ENCODE measurements at places on chromosomes 2 and 18.
A peak's percentile ranks its signal among the peaks of the same experiment; 100 is the strongest.

GRCh38 chr2:212477571-212477970 lies 61.0 kb downstream of the ERBB4 start:
- DNase-seq: no peak

DNA sequence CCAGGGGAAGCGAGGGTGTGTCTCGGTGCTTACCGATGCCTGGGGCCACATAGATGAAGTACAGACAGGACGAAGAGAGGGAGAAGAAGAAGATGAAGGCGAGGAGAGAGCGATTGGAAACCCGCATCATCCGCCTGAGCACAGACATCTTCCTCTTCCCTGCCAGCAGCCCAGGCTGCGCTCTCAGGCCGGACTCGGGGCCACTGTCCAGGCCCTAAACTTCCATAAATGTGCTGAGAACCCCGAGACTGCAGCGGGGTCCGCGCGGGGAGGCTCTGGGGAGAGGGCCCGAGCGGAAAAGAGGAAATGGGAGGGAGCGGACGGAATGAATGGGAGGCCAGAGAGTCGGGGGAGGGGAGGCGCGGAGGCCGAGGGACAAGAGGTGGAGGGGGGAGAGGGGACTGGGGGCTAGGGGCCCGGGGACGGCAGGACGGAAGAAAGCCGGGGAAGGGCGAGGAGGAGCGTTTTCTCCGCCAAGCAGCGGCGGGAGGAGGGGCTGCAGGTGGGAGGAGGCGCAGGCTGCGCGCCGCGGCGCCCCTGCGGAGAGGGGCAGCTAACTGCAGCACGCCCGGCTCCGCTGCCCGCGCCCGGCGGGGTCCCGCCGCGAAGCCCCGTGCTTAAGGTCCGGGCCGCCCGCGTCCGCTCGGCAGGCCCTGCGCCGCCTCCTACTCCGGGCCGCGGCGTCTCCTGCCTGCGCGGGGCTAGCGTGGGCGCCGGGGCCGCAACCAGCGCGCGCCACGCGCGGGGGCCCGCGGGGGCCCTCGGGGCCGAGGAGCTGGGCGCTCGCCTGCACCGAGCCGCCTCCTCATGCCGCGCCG lies at the start of gene B4GALT6:
B4GALT6 (minus strand) TSS at position 303 of the 818 bp plus-strand sequence; CDS start at position 148, 155 bp downstream.
- DNase-seq: peak; percentile 28

- no peak for DNase-seq
These were observed 116.1 kb upstream of the HDAC4 start for GRCh38 chr2:239516954-239517305.

DNA sequence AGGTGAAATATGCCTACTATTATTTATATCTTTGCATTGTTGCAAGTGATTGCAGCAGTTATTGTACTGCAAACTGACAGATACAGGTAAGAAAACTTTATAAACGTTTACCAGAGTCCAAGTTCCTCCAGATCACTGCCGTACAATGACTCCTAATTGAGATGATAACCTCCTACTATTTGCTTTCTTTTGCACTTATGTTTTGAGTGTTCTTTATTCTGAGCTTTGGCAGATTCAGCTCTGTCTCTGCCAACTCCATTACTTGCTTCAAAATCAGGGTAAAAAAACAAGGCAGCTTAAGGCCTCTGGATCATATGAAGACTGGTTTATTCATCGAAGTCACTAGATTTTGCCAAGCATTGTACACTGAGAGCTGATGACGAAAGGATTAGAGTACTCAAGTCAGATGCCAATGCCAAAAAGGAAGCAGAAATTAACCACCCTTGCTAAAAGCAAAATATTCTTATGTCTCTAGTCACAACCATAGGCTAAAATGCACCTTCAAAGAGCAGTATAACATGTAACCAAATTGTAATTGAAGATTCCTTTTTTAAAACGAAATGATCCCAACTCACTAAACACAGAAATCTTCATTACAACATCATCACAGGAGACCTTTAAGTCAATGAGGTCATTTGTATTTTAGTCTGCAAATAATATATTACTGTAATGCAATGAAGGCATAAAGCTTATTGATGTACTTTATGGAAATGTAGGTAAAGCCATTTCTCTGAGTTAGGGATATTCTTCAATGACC lies 10.5 kb upstream of the IKZF2 start:
- no peak for DNase-seq

DNA sequence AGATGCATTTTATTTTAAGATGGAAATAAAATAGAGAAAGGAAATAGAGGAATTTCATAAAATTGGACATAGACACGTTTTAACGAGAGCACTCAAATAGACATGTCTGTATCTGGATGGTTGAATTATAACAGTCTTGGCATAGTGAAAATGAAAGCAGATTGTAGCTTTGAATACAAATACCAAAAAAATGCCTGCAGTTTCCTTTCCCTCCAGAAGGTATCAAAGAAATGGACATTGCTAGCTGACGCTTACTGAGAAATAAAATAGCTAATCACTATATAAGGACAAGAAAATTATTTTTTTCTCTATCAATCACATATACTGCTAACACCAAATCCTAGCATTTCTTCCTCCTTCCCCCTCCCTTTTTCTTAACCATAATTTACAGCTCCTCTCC lies 11.4 kb upstream of the MAPRE2 start:
- DNase-seq: no peak

DNA sequence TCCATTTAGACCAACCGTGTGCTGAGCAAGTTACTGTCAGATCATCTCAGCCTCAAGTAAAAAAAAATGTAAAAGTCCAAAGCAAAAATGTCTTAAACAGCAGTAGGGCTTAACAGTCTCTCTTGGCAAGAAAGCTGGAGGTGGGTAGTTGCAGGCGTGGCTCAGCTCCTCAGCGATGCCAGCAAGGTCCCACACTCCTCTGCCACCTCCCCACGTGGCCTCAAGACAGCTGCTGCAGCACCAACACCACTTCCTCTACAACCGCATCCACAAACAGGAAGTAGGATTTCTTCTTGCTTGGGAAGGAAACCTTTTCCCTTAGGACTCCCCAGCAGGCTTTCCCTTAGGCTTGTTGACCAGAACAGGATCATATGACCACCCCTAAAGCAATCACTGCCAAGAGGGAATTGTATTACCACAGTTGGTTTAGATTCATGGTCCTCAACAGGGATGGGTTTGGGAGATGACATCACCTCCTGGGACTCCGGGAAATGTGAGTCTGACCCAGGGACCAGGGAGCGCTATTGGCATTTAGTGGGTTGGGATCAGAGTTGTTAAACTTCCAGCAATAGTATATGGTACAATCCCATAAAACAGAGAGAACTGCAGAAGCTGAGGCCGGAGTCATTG lies 97.1 kb downstream of the MAPK4 start:
- no peak for DNase-seq

- DNase-seq: no peak
These were observed 52.4 kb downstream of the PMS1 start for GRCh38 chr2:189836644-189837043.

GRCh38 chr2:193580176-193580950 lies 1385.6 kb upstream of the TMEFF2 start:
- DNase-seq: no peak

DNA sequence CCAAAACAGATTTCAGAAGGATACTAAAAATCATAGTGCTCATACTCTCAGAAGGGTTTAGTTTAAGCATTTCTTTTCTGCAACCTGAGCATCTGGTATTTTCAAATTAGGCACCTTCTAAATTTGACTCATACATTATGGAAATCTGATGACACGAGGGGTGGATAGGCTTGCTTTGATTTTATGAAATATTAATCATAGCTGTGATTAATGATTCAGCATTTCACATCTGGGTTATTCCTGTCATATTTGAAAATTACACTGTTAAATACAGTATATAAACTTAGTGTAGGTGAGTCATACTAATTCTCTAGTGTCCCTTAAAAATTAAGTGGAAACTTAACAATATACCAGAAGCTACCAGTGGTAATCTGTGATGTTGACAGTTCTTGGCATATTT lies 47.7 kb downstream of the MRPS9 start:
- no peak for DNase-seq

GRCh38 chr18:38751898-38752297 lies 1186.3 kb upstream of the CELF4 start:
- DNase-seq: peak; percentile 24

DNA sequence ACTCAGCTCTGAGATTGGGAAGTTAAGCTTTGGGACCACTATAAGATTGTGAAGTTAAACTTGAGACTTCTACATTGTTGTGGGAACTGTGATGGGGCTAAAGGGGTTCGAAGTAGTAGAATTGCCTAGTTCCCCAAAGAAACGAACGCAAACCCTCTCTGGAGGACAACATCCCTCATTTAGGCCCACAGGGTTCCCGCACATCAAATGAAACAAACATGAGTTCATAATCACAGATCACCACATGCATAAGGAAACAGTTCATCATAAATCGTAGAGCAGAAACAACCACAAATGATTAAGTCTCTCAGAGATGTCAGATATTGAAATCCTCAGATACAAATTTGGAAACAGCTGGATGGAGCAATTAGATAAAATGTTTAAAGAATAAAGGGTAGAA lies 55.9 kb upstream of the HPCAL1 start:
- no peak for DNase-seq

DNA sequence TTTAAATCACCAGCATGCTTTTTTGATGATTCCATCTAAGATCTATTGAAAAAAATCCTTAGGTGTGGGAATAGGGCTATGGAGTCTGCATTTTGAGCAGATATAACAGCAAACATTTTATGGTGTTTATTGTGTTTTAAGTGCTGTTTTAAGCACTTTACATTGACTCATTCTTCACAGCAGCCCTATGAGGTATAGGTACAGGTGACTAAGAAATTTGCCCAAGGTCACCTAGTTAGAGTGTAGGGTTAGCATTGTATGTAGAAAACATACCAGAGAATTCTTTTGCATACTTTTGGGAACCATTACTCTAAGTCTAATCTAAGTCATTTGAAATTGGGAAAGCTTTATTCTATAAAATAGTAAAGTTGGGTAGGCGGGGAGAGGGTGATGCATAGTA lies 31.3 kb downstream of the PPM1B start:
- DNase-seq: no peak

GRCh38 chr2:136118819-136119716 lies 1.1 kb upstream of the CXCR4 start:
- no peak for DNase-seq

GRCh38 chr2:100309973-100310719 lies 12.2 kb downstream of the LONRF2 start:
- DNase-seq: no peak

DNA sequence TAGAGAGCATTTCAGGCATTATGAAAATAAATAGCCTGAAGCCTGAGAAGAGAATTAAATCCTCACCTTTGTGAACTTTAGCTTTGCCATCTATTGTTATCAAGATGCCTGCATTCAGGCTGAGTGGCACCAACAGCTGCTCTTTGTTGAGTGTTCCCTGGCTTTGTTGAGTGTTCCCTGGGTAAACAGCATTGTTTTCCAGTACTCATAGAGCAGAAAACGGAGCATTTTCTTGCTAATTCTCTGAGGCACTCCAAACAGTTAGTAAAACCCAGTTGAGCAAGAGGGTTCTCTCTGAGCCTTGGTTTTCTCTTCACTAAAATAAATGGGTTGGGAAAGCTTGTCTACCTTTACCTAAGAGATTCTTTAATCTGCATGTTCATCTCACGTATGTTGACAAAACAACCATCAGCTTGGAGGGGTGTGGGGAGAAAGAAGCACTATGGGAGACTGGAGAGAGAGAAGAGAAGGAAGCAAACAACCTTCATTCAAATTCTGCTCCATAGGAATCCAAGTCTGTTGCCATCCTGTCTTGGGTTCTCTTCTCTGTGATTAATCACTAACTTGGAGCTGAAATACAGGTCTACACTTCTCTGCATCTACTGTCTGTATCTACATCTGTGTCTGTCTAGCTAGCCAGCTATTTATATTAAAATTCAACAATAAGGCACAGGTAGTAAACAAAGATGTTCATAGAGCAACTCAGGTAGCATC lies 567.0 kb upstream of the SOX11 start:
- DNase-seq: no peak

DNA sequence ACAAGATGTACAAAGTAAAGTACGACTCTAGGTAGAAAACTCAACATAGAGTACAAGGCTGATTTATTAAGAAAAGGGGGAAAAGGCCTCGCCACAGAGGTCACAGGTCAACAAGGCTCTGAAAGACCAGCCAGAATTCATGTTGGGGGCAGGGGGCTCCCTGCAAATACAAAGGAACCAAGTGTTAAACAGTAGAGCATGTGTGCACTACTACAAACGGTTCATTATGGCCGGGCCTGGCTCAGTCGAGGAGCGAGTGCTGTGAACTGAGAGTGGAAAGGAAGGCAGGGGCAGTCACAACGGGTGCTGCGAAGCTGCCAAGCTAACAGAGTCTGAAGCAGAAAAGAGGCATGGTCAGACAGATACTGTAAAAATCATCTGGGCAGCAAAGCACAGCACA lies 77.1 kb downstream of the MBOAT2 start:
- peak; percentile 79 for DNase-seq

DNA sequence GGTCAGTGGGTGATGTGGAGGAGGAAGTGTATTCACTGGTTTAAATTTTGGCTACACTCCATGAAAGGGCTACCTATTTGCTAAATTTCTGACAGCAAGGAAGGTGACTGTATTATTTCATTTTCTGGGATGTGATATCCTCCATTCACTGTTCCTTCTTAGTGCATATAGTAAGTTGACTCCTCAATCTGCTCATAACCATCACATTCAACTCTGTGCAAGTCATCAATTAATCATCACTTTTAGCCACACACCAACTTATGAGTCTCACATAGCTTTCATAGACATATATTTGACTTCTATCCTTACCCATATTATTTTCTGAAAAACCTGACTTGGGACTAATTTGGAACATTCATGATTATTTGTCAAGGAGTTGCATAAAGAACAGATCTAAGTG lies 16.9 kb downstream of the KLHL41 start:
- no peak for DNase-seq

GRCh38 chr2:28375742-28376631 lies 16.7 kb upstream of the FOSL2 start:
- no peak for DNase-seq

DNA sequence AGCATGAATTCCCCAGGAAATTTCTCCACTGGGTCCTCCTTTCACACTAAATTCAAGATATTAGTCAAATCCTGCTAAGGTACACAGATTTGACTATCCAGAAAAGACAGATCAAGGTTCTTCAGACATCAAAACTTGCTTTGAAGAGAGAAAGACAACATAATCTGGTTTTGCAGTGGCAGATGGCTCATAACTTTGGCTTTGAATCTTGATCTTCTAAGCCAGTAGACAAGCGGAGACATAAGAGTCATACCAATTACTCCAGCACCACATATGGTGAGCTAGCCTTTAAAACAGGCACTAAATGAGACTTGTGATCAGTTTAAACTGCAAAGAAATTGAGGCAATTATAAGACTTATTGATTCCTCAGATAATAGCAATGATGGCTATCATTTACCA lies 29.3 kb downstream of the PDE11A start:
- DNase-seq: no peak

- no peak for DNase-seq
These were observed 119.3 kb upstream of the SIX3 start for GRCh38 chr2:44822174-44822573.

DNA sequence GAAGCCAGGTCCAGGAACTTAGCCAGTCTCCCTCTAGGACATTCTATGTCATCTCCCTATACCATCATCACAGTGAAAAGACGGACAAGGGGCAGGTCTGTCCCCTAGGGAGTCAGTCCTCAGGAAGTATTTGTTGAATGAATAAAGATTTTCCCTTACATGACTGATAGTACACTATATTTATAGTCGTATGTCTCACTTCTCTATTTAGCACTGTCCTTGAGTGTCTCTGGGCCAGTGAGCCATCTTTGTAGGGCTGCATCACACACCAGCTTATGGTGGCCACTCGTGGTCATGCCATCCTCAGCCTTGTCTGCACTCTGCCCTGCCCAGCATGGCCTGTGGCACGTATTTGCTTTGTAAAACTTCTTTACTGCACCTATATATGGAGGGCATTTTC lies 25.8 kb downstream of the PTPN18 start:
- no peak for DNase-seq
